Naive thymus-derived CD4-positive, alpha-beta T cell (primary cell): ENCODE measurements at places on chromosomes 4 and X.
A peak's percentile ranks its signal among the peaks of the same experiment; 100 is the strongest.

DNA sequence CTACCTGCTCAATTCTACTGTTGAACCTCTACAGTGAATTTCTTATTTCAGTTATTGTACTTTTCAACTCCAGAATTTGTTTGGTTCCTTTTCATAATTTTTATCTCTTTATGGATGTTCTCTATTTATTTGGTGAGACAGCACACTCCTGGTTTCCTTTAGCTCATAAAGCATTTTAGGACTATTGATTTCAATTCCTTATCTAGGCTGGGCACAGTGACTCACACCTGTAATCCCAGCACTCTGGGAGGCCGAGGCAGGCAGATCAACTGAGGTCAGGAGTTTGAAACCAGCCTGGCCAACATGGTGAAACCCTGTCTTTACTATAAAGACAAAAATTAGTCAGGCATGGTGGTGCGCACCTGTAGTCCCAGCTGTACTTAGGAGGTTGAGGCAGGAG, 57.7 kb downstream of the THOC2 start:
- DNase-seq = no peak

- no peak for DNase-seq
Measured at GRCh38 chrX:7580127-7580526, 262.8 kb upstream of the VCX start.

DNA sequence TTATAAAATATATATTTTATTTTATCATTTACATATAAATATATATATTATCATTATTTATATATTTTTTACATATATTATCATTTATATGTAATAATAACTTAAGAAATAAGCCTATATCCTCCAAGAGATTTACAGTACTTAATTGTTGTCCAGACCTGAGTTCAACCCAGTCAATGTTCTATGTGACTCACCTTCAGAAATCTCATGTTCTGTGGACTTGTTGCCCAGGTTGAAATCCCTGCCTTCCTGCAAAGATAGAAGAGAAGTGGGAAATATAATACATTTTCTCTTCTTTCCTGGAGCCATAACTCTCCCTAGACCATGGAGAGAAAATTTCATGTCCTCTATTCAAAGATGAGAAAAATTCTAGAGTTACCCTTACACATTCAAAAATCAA, 247.3 kb downstream of the PARM1 start:
- no peak for DNase-seq

DNA sequence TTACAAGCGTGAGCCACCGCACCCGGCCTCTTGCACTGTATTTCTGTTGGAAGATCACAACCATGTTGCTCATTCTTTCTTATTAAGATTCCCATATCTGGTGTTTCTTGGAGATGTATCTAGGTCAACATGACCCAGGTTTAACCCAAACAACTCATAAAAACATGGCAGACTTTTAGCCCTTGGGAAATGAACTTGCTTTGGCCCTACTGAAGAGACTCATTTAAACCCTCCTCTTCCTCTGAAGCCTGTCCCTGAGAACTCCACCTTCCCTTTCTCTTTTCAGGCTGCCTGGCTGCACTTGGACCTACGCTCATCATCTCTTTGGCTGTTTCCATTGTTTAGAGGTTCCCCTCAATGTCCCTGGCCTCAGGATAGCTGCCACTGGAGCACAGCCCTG, 22.8 kb upstream of the OPN1LW start:
- DNase-seq = no peak

GRCh38 chrX:43025806-43026315, 247.9 kb upstream of the PPP1R2C start:
- no peak for DNase-seq

DNA sequence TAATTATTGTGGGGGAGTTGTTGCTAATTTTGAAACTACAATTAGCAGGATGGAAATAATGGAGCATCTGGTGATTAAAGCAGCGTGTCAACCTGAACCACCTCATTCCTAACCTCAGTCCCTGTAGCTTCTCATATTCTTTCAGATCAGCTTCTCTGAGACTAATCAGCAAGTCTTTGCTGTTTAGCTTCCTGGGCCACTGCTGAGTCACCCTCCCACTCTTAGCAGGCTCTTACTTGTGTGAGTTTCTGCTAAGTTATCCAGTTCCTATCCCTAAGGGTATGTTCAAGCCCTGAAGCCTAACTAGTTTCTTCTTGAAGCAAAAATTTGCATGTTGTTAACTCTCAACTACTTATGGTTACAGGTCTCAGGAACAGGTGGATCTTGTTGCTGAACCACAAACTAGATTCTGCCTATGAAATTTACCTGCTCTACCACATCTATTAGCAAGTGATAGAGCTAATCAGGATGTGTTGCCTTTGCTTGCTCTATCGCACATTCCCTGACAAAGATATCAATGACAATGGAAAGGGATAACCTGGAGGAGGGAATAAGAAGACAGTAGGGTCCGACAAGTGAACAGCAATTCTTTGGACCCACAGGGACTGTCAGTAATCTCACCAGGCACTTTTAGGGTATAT, 134.2 kb downstream of the EIF4E start:
- no peak for DNase-seq

DNA sequence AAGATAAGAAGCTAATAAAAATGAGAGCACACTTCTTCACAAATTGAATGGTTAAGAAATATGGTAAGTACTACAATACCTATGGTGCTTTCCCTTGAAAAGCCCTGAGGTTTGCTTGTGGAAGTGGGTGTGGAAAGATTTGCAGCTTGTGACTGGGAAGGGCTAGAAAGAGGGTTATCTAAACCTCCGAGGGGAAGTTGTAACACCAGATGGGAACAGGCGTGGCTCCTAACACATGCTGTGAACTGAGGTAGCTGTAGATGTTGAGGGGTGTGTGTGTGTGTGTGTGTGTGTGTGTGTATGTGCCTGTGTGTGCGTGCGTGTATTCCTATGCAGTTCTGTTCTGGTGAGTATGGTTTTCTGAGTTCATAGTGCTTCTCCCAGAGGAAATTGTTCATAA, 21.5 kb downstream of the FRMPD4 start:
- DNase-seq = no peak

DNA sequence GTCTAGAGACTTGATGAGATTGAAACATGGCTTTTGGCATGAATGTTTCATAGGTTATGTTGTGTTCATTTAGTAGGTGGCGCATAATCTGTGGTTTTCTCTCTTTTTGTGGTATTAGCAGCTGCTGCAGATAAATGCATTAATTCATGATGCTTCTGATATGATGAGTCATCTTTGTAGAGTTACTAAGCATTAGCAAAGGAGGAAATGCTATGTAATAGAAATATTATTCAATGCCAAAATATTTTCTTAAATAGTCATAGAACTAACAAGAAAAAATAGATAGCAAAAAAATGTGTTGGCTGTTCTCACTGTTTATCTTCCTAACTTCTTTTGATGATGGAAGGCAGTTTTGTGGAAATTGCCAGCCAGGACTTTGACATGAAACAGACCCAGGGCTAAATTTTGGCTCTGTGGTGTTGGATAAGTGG, 3.6 kb downstream of the ZXDB start:
- no peak for DNase-seq

GRCh38 chrX:65601126-65601525, 66.3 kb upstream of the MSN start:
- peak; percentile 15 for DNase-seq

DNA sequence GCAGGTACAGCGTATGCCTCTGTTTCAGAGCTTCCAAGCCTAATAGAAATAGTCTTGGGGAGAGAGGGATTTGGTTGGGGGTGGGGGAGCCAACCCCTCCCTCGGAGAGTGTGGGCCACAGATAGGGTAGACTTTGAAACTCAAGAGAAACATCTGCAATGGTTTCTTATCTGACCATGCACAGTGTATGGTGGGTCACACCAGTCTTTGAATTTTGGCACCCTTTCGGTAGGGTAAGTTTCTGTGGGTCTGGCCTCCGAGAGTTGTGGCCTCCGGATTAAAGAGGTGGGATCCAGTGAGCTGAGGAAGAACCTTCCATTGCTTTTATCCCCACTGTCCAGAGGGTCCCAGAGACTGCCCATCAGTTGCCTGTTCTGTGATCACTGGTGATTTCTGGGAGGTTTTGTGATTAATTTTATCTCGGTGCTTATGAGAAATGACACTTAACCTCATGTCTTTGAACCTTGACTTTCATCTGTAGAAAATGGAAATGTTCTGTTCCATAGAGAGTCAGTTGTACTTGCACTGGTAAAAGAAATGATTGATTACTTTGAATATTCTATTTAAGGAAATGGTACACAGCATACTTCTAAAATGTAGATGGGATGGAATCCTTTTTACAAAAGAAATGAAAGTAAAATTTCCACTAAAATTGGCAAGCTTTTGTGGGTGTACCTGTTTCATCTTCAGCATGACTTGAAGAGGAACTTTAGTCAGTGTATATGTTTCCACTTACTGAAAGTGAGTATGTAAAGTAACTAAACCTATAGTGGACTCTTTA, 62.7 kb downstream of the TMEM131L start:
- DNase-seq = no peak

GRCh38 chrX:14027036-14027435, 2.7 kb downstream of the GEMIN8 start:
- DNase-seq = no peak

- DNase-seq = no peak
Measured at GRCh38 chr4:84126061-84126787, 372.9 kb downstream of the NKX6-1 start.

GRCh38 chrX:144918936-144919335, 328.4 kb upstream of the SPANXN1 start:
- DNase-seq = no peak

DNA sequence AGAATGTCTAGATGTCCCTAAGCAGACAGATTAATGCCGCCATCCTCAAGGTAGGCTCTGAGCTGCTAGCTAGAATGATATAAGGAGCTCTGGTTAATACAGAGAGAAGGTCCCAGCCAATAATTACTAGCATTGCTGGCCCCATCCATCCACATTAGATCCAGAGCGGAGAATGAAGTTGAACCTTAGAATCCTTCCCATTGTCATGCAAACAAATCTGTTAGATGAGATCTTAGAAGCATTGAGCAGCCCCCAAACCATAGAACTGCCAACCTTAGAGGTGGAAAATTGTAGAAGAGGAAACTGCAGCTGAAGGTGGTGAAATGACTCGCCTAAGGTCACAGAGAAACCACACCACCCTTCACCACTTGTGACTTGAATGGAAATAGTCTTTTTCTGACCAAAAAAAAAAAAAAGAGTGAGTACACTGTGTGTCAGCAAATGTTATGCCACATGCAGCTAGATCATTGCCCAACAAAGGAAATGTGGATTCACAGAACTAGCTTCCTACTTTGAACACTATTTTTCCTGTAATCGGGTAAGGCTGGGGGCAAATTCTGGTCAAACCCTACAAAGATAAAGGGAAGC, 162.1 kb downstream of the SMIM20 start:
- DNase-seq = no peak

- DNase-seq = no peak
Measured at GRCh38 chrX:41145920-41146608, 60.8 kb downstream of the USP9X start.

DNA sequence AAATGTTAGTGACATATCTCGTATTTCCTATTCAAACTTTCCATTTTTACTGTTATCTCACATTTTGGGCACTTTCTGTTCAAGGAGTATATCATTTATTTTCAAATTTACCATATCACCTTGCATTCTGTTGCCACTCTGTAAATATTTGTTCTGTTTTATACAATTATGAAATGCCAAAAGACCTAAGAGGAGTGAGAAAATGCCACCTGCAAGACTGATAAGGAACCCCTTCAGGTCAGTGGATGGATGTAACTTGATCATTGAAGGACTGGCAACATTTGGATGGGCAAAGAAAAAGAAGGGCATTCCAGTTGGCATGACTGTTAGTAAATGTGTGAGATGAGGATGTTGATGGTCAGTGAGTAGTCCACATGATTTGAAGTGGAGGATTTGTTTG, 79.1 kb downstream of the OTC start:
- DNase-seq = no peak

GRCh38 chr4:137468836-137469235, 63.5 kb downstream of the PCDH18 start:
- DNase-seq = no peak

- DNase-seq = no peak
Measured at GRCh38 chrX:47690175-47690574, 31.2 kb upstream of the UXT start.

GRCh38 chrX:47226071-47226470, 6.7 kb upstream of the USP11 start:
- no peak for DNase-seq

- DNase-seq = no peak
Measured at GRCh38 chrX:5399403-5399802, 829.3 kb downstream of the NLGN4X start.

GRCh38 chr4:62806816-62807215, 1602.4 kb downstream of the TECRL start:
- no peak for DNase-seq

GRCh38 chr4:113783701-113784100, 22.2 kb upstream of the CAMK2D start:
- no peak for DNase-seq

DNA sequence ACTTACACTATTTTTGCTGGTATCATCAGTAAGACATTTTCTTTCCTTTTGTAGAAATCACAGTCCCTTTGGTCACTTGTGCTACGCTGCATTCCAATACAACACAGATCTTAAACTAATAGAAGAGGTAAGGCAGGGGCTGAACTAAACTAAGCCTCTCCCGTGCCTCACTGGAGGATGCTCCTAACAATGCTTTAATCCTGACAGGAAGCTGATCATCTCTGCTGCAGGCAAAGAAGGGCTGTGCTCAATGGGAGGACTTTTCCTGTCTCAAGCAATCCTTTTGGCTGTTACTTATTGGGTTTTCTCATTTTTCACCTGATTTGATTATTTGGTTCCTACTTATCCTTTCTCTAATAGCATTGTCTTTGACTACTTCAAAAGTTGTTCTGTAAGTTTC, 583.1 kb downstream of the INPP4B start:
- no peak for DNase-seq

GRCh38 chrX:136829413-136829812, 48.7 kb upstream of the ARHGEF6 start:
- DNase-seq = no peak

- DNase-seq = no peak
Measured at GRCh38 chr4:121734571-121734970, 30.4 kb downstream of the SMIM43 start.

- no peak for DNase-seq
Measured at GRCh38 chrX:111687305-111687704, 6.3 kb downstream of the ALG13 start.

DNA sequence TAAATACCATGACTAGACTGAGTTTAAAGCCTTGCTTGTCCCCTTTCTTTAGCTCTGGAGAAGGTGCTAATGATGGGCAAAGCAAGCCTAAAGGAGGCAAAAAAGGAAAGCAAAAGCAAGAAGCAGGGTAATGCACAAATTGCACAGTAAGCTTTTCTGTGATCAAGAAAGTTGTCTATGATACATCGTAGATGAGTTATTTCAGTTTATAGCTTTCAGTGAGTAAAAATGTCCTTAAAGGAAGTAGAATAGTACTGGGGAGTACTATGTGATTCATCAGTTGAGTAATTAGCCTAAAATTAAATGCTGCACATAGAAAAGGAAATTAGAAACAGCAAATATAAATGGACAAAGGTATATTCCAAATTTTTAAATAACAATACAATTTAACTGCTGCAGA, 50.2 kb upstream of the PDE5A start:
- DNase-seq = no peak
